ENCODE measurements at places on chromosomes 12 and 14.

DNA sequence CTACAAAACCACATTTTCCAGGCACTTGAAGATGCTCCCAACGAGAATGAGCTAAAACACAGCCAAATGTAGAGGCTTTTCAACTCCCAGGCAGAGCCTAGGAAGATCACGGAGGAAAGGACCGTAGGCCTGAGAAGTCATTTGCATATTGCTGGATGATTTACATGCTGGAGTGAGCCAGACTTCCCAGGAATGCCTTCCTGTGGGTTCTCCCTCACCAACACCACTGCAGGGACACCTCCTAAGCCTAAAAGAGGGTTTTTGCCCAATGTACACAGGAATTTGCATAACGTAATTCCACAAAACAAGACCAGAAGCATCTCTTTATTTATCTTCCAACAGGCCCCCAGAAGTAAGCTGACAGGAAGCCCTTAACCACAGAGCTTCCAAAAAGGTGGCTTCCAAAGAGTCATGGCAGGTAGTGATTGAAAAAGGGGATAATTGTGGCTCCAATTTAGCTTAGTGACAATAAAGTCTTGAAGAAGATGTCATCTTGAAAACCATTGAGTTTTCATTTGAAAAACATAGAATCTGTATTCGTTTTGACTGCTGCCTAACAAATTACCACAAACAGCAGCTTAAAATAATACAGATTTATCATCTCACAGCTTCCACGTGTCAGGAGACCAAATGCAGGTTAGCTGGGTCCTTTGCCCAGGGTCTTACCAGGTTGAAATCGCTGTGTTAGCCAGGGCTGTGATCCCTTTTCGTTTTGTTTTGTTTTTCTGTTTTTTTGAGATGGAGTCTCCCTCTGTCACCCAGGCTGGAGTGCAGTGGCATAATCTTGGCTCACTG is 116.2 kb downstream of the EGLN3 start:
- DNase-seq = no peak

GRCh38 chr12:6364044-6364374 is 11.4 kb downstream of the SCNN1A start:
- no peak for DNase-seq

DNA sequence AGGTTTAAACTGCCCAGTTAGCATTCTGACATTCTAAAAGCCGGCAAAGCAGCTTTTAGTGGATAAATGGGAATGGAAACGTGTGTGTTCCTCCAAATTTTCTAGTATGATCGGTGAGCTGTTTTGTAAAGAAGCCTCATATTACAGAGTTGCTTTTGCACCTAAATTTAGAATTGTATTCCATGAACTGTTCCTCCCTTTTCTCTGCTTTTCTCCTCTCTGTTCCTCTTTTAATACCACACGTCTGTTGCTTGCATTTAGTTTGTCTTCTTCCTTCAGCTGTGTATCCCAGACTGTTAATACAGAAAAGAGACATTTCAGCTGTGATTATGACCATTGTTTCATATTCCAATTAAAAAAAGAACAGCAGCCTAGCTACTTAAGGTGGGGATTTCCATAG is 10.7 kb downstream of the DYRK2 start:
- DNase-seq = no peak

DNA sequence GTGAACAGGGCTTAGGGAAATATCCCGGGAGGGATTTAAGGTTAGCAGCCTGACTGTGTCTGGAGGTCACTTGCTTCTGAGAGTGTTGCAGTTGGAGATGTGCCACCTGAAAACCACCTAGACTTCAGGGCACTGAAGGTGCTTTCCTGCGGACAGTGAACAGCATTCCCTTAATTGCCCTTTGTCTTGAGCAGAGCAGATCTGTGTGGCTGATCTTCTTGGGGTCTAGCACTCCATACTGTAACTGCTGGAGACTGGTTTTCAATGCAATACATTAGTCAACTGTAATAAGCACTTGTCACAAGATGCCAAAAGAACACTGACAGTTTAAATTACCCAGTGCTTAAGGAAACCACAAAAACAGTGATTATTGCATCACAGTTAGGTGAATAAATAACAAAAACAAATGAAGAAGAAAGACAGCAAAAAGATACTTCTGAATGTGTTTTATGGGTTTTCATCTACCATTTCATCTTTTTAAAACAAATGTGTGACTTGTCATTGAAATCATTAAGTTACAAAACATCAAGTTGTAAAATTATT is 111.8 kb downstream of the PRIMA1 start:
- DNase-seq = no peak

- no peak for DNase-seq
Measured at GRCh38 chr12:105480162-105480561, 149.7 kb downstream of the C12orf75 start.

DNA sequence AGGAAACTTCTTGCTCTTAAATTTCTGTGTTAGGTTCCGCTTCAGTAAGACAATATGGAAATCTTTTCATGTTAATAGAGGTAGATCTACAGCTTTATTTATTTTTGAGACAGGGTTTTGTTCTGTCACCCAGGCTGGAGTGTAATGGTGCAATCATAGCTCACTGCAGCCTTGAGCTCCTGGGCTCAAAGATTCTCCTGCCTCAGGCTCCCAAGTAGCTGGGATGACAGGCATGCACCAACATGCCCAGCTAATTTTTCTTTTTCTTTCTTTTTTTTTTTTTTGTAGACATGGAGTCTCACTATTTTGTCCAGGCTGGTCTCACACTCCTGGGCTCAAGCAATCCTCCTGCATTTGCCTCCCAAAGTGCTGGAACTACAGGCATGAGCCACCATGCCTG is 70.1 kb downstream of the DAO start:
- DNase-seq = no peak
